ENCODE measurements at places on chromosomes 11 and 22.

GRCh38 chr11:76560219-76560618 lies 110.3 kb downstream of the LRRC32 start:
- no peak for DNase-seq

DNA sequence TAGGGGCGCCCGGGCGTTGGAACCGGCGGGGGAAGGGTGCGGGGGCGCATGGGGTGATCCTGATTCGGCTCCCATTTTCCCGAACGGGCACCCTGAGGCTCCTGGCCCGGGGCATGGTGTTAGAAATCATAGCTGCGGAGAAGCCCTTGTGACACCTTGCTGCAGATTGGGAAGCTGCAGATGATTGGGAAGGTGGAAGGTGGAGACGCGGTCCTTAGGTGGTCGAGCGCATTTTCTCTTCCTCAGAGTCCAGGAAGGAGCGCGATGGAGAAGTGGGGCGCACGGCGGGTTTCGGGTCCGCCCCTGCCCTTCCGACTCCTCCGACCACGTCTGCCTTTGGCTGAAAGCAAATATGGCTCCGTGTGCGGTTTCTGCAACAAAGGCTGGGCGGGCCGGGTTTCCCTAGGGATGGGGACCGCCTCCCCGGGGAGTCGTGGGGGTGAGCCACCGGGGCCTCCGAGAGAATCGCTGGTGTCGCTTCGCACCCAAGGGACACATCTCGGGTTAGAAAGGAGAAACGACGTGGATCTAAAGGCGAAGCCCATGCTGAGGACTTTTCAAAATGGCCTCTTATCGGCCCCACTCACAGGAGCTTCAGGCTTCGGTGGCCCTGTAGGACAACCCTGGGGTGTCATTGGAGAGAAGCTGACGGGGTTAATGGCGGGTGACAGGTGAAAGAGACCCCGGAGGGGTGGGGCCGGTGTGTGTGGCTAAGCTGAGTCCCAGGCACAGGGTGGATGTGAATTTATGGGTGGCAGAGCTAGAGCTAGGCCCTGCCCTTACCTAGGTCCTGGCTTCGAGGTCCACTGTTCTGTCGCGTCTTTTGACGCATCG lies 707 bp upstream of the FTH1 start:
- DNase-seq, result no peak

GRCh38 chr11:61485080-61485479 lies 23.5 kb upstream of the LRRC10B start:
- no peak for DNase-seq

GRCh38 chr11:132551016-132551415 lies 981.3 kb downstream of the OPCML start:
- no peak for DNase-seq

DNA sequence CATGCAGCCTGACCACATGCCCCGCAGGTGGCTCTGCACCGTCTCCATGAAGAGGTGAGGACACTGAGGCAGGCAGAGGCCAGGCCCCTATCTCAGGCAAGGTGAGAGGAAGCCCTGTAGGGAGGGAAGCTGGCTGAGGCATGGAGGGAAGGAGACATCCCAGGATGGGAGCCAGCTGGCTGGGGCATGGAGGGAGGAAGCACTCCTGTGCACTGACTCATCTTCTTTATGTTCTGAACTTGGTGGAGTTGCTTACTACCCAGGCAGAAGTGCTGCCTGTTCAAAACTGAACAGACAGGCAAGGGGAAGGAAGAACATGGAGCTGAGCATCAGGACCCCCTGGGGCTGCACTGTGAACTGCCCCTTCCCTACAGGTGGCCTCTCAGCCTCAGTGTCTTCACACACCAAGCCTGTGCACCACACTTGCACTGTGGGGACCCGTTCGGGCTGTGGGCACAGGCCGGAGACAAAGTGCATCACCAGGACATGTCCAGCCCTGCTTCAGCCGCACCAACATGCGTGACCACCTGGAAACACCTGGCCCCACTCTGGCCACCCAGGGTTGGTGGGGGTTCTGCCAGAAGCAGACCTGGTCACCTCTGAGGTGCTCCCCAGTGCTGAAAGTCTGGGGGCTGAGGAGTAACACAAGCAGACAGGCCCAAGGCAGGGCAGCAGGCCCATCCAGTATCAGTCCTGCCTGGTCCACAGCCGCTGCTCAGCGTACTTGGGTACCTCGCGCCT lies 55.5 kb downstream of the DGCR2 start:
- DNase-seq, result no peak

DNA sequence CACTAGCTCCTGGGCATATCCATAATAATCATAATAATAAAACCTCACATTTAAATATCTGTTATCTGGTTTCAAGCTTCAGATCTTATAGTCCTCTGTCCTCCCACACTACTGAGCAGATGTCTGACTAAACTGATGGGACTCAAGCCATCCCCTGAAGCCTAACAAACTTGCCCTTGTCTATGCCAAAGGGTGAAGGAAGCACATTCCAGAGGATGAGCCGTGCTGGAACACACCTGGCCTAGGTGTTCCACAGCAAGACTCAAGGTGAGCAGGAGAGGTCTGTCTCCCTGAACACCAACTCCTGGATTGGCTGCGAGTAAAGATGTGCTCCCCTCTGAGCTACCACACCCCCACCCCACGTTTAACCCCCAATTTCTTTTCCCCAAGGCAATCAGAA lies 14.7 kb downstream of the SCUBE2 start:
- DNase-seq, result no peak

Measured in right renal pelvis (tissue), 4 donors.